ENCODE measurements at places on chromosomes 1 and 21.

DNA sequence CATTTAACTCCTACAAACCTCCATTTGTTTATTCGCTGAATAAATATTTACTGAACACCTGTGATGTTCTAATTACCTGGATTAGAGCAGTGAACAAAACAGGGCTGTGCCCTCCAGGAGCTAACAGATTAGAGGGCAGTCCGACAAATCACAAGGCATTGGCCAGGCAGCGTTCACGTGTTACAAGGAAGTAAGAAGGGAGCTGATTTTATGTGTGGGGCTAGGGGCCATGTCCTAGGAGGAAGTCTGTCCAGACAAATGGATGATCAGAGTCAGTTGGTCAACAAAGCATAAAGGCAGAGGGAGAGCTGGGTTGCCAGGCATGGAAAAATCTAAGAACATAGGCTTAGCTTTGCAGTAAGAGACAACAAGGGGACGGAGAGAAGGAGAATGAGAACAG, 57.3 kb upstream of the BACE2 start:
- no peak for DNase-seq

GRCh38 chr1:227712648-227713047, 22.5 kb downstream of the JMJD4 start:
- no peak for DNase-seq

DNA sequence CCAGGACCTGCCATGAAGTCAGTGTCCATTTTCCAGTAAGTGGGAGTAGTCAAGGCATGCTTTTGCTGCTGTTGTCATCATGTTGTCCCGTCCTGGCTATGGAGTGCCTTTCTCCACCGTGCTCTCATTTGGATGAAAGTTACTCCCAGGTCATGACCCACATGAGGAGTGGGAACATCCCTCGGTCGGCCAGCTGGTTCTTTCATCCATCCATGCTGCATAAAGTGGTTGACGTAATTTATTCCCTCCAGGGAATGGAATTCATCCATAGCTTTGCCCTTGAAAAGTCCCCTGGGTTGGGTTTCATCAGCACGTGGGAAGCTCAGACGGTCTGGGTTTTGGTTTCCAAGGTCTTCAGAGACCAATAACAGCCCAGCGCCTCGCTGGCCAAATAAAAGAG, 11.6 kb downstream of the PLA2G2A start:
- no peak for DNase-seq

- DNase-seq, result no peak
These were observed 97.1 kb downstream of the FASLG start for GRCh38 chr1:172756024-172756423.

DNA sequence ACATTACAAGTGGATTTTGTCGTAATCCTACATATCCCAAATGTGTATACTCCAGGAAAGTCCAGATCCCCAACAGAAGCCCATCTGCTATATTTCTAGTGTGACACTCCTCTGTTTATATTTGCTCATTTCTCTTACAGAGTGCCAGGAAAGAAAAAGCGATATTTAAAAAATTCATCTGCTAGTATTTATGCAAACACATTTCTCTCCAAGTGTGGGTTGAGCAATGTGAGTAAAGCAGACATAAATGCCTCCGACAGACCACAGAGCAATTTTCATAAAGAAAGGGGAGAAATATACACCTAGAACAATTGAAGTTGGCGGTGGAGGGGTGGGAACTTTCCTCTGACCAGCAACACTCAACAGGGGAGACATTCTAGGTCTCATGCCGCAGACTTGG, 22.2 kb upstream of the RAP1A start:
- no peak for DNase-seq

GRCh38 chr1:200493344-200493743, 83.5 kb upstream of the ZNF281 start:
- no peak for DNase-seq

- DNase-seq, result no peak
These were observed 13.0 kb upstream of the CD48 start for GRCh38 chr1:160724465-160725242.

GRCh38 chr1:186183219-186183618, 191.8 kb downstream of the TPR start:
- peak; percentile 11 for DNase-seq

DNA sequence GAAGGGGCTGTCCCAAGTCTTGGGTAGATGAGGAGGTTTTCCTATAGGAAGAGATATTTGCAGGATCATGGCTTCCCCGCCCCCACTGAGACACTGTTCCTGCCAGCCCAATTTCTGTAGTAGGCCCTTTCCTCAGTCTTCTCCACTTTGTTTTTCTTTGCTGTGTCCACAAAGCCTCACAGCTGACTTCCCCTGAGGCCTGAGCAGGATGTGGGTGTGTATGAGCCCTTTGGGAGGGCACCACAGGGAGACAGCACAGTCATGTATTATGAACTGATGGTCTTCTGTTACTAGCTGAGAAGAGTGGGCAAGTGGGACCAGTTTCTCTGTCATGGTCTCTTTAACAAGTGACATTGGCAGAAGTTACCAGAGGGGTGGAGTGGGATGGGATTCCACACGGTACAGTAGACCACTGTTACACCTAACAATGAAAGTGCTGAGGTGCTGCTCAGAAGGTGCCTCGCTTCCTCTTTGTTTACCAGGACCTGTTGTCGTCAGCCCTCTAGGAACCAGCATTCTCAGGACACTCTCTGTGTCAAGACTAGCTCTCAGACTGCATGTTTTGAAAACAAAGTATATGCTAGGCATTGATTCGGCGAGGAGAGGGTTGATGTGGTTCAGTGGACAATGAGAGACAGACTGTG, 253.8 kb upstream of the HOOK1 start:
- DNase-seq, result no peak

GRCh38 chr1:177122461-177123251, 41.9 kb downstream of the ASTN1 start:
- DNase-seq, result no peak

DNA sequence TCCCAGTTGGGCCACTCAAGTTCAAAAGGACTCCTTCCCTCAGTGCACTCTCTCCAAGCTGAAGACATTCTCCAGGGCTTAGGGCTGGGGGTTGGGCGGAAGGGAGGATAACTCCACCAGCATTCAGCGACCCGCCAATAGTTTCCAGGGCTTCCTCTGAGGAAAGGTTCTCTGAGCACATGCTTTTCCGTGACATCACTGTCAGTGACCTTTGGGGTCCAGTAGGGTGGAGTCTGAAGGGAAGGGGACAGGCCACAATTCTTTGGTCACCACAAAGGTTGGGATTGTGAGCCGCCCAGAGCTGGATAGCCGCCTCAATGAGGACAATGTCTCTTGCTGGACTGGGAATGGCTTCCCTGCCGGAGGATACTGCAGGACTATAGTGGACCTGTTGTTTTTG, 22.8 kb upstream of the RXRG start:
- DNase-seq, result no peak

GRCh38 chr1:244458781-244459180, 2.3 kb upstream of the CATSPERE start:
- no peak for DNase-seq

DNA sequence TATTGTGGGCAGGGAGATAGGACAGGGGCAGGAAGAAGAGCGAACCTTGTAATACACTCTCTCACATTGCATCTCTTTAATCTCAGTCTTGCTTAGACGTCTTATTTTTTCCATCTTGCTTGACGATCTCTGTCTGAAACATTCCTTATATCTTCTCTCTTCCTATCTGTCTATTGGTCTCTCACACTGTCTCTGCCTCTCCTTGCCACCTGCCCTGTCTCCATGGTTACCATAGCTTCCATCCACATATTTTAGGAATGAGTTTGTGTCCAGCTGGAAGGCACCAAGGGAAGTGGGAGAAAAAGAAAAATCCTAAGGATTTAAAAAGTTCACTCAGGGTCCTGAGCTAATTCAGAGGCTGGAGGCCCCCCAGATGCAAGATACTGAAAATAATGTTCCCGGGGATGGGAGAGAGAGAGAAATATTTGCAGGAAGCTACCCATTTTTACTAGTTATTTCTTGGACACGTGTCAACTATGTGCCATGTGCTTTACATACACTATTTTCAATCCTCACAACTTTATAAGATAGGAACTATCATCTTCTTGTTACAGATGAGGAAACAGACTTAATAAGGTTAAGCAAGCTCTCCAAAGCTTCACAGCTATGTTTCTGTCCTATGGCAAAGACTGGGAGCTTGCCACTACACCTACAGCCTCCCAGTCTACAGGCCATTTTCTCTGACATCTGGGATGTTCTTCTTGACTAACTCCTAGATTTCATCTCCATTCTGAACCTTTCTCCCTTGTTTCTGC, 933 bp downstream of the ANKRD34A start:
- DNase-seq, result no peak

- DNase-seq, result no peak
These were observed 920 bp downstream of the APH1A start for GRCh38 chr1:150267896-150268295.

GRCh38 chr1:228145463-228146416, 4.0 kb upstream of the GJC2 start:
- DNase-seq, result no peak

DNA sequence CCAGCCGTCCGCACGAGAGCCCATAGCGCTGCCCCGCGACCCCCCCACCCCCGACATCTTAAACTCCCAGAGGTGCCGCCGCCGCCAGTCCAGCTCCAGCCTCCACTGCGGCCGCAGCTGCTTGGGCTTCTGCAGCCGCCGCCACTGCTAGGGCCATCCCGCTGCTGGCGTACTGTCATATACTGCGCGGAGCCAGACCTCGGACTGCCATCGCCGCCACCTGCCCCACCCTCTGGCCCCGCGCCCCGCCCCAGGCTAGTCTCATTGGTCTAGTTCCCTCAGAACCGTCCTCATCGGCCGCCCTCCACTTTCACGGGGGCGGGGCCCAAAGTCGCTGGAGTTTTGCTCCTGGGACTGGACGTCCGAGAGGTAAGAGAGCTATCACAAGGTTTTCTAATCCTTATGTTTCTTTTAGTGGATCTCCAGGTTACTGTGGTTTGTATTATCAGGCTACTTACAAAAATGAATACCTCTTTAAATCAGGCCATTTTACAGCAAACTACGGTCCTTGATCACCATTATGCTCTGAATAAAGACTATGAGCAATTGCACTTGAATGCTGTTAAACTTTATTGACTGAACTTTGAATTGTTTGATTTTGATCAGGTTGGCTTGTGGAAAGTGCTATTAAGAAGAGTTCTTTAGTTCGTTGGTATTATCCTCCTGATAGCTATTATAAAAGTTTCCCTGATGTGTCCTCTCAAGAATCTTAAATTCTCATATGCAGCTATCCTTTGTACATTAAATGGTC, 2.8 kb upstream of the CD1D start:
- peak; percentile 14 for DNase-seq

GRCh38 chr1:182183606-182184005, 122.1 kb upstream of the ZNF648 start:
- no peak for DNase-seq

DNA sequence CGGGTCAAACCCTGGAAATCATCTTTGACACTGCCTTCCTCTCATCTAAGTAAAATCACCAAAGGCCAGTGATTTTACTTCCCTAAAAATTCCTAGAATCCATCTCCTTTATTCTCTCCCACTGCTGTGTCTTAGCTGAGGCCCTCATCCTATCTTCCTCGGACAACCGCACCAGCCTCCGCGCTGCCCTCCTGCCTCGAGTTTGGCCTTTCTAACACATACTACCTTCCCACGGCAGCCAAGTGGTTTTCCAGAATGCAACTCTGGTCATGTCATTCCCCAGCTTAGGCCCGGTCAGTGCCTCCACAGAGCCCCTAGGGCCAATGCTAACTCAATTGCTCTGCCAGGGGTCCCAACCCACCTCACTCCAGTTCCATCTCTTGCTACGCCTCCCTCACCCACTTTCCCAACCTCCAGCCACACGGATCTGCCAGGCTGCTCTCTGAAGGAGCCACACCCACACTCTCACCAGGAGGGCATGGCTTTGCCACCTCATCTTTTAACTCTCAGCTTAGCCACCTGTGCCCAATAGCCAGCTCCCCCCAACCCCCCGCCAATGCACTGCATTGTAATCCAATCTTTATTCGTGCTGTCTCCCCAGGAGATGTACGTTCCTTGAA, 6.8 kb downstream of the TMEM9 start:
- DNase-seq, result no peak

DNA sequence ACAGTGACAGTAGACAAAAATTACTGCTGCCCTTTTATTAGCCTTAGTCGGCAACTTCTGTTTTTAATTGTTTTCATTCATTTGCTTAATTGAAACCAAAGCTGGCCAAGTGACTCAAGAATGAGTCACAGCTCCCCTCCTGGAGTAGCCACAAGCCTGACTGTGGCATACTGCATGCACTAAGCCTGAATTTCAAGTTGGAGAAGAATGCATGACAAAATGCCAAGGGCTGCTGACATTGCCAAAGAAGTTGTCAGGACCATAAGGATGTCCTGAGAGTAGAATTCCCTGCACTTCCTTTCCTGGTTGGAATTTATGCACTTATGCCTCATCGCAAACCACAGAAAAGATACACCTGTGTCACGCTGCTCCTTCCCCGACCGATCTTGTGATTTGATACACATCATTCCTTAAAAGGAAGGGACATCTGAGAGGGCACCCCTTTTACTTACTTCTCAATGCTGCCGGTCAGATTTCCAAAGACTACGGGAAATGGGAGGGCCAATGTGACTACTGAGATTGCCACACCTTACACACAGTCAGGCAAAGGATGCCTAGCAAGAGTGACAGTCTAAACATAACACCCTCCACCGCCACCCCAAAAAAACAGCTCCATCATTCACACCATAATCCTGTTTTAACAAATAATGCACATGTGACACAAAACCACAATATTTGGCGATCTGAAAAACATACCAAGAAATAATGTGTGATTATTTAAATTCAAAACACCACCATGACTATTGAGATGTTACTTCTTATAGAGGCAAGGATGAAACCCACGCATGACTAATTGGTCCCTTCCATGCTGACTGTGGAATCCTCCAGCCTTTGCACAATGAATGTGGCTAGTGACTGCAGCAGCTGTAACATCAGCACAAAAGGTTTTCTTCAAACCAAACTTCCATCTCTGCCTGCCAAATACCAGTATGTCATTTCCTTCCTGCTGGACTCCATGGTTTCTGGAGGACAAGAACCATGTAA, 28.2 kb downstream of the VAV3 start:
- DNase-seq, result no peak

GRCh38 chr1:34520111-34520510, 234.7 kb upstream of the GJB5 start:
- DNase-seq, result no peak

DNA sequence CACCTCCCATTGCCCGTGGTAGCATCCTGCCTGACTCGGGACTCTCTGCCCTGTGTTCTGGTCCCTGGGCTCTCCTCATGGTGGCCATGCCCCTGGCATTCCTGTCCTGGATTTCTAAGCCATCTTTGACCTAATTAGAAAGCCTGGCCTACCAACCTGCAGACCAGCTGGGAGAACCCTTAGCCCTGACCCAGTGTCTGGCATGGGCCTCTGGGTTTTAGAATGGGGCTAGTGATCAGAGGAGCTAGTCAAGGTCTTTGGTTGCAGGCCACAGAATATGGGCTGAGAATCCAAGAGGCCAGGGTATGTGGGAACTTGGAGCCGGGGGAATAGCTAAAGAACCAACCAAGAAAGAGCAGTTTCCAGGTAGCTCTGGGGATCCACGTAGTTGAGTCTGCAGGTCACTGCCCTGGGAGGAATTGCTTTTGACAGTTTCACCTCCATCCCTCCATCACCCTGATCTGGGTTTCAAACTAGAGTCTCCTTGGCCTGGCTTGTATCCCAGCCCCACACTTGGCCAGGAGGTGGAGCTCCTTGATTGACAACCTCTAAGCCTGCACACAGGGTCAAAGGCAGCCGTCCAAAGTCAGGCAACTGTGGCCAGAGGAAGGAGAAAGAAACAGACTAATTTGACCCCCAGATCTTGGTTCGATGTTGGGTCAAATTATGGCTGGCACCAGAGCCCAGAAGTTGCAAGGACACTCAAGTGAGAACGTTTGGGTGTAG, 54.7 kb upstream of the ABCG1 start:
- peak; percentile 20 for DNase-seq
